Activated gamma-delta T cell treated with anti-CD3 and anti-CD28 coated beads, Interleukin-2, amount 50 U/mL, for 16 hours (primary cell): ENCODE measurements at places on chromosomes 1 and 21.

GRCh38 chr1:4986306-4986705 is 331.9 kb downstream of the AJAP1 start:
- DNase-seq, result no peak

- no peak for DNase-seq
Measured at GRCh38 chr1:233241759-233242158, 53.8 kb downstream of the PCNX2 start.

- DNase-seq, result no peak
Measured at GRCh38 chr1:97385536-97386277, 535.1 kb downstream of the DPYD start.

GRCh38 chr1:153262070-153262366 is 2.5 kb downstream of the LORICRIN start:
- no peak for DNase-seq

GRCh38 chr1:165006831-165007230 is 349.7 kb downstream of the LMX1A start:
- no peak for DNase-seq

GRCh38 chr1:107669996-107670395 is 295.0 kb downstream of the VAV3 start:
- no peak for DNase-seq

GRCh38 chr1:4397196-4397595 is 257.2 kb upstream of the AJAP1 start:
- no peak for DNase-seq

DNA sequence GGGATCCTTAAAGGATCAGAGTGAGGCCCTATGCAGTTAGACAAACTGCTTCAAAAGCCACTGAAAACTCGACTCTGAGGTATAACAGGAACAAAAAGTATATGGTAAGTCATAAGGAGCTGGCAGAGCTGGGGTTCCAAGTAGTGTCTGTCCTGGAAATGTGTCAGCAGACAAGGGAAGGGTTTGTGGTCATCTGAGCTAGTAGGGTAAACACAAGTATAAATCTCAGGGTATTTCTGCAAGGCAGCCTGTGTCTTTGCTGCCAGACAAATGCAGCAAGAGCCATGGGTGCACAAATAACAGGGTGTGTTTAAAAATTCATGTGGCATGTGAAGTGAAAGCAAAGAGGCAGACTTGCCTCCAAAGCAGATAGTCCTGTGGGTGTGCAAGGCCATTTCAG is 759.0 kb upstream of the ADAMTS5 start:
- DNase-seq, result no peak

DNA sequence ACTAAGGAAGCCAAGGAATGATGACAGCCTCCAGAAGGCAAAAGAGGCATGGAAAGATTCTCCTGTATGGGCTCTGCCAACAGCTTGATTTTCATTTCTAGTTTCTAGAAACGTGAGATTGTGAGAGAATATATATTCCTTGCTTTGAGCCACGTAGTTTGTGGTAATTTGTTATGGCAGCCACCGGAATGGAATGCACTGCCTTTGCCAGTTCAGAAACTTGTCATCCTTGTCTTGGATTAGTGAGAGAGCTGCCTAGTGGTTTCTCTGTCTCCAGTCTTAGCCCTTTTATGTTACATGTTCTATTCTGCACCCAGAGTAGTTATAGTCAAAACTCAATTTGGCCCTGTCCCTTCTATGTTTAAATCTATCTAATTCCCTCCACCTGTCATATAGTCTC is 216.0 kb upstream of the PTGFR start:
- no peak for DNase-seq

DNA sequence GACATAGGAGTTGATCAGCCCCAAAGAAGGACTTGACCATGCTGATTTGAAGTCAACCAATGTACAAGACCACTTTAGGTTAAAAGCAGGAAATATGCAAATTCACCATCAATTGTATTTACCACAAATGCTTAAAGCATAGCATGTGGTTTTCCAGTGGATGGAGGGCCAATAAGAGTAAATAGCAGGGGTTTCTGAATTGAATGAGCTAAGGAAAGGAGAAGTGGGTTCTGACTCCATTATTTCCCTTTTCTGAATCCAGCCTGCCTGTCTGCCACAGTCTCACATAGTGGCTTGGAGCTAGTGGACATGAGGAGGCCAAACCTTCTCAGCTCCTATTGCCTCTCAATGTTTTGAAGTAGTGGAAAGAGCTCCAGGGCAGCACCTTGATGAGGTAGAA is 7.2 kb upstream of the TNFSF18 start:
- DNase-seq, result no peak

GRCh38 chr1:66166753-66167152 is 367.2 kb upstream of the SGIP1 start:
- DNase-seq, result no peak

- no peak for DNase-seq
Measured at GRCh38 chr1:78375996-78376395, 114.8 kb upstream of the PTGFR start.

- peak; percentile 47 for DNase-seq
Measured at GRCh38 chr1:184843732-184844495, 89.3 kb upstream of the EDEM3 start.

DNA sequence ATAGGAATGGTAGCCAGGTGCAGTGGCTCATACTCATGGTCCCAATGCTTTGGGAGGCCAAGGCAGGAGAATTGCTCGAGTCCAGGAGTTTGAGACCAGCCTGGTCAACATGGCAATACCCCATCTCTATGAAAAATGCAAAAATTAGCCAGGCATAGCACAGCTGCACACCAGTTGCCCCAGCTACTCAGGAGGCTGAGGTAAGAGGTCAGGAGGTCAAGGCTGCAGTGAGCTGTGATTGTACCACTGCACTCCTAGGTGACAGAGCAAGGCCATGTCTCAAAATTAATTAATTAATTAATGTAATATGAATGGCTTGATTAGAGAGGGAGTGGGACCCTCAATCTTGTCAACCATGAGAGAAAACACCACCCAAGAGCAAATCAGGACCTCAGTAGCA is 198.7 kb upstream of the DUSP10 start:
- DNase-seq, result no peak

- DNase-seq, result no peak
Measured at GRCh38 chr1:928825-929661, 5.3 kb downstream of the SAMD11 start.

DNA sequence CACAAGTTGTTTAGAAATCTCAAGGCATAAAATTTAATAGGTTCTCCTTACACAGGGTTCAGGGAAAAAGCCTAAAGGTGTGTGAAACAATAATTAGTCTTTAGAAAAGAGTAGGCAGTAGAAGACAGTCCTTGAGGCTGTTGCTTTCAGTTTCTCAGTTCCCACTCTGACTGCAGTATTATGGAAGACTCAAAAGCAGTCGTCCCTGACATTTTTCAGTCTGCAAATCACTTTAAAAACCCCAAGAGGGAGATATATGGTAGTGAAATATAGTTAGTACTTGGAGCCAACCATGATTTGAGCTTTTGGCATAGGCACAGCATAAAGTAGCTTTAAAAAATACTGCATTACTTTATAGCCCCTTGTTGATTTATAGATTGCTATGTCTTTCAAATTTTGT is 299.7 kb downstream of the OLFM3 start:
- no peak for DNase-seq

- no peak for DNase-seq
Measured at GRCh38 chr21:33015096-33015495, 10.6 kb upstream of the OLIG2 start.

DNA sequence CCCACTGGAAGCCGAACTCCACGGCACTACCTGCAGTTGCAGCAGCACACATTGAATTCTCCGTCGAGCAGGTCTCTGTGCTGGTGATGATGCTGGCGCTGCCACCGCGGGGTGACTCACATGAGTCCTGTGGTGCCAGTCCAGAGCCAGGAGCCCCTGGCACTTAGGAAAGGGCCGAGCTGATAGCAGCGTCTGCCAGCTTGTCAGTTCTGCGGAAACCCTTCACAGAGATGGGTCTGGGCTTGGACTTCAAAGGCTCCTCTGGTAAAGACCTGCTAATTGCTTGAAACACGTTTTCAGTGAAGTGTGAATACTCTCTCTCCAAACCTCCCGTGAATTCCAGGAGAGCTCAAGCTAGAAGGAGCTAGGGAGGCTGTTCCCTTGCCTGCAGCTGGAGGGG is 92.2 kb downstream of the GRIK3 start:
- DNase-seq, result no peak

GRCh38 chr1:100440075-100440809 is 87.9 kb downstream of the CDC14A start:
- peak; percentile 66 for DNase-seq

DNA sequence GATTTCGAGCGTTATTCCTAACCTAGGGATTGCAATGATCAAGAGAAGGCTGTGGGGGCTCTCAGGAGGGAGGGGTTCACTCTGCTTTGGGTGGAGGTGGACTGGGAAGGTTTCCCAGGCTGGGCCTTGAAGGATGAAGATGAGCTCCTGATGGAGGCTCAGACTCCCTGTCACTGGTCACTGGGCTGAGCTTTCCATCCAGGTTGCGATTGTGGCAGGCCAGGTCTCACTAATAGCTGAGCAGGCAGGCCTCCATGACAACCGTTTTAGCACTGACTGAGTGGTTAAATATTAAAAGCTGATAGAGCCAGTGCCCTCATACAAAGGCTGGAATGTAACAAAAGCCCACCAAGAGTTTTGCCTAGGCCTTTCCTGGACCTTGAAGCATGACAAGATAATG is 36.2 kb upstream of the EFCAB14 start:
- no peak for DNase-seq

GRCh38 chr21:33388188-33388587 is 15.0 kb upstream of the IFNGR2 start:
- DNase-seq, result no peak

GRCh38 chr21:29207201-29207600 is 76.8 kb downstream of the MAP3K7CL start:
- DNase-seq, result no peak

DNA sequence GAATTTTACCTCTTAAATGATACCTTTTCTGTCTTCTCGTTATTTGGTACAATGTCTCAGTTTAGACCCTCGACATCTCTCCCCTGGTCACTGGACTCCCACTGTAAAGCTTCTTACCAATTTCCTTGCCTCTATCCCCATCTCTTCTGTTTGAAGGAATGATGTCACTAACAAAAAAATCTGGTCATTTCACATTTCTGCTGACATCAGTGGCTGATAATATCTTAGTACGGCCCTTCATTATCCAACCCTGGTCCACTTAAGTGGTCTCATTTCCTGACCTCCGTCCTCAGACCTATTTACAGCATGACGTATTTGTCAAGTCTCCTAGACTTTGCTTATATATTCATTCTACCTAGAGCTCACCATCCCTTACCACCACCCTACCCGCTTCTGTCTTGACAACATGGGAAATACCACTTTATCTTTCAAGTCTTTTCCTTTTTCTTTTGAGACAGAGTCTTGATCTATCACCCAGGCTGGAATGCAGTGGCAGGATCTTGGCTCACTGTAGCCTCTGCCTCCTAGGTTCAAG is 60.9 kb downstream of the C1orf21 start:
- DNase-seq, result no peak

- DNase-seq, result no peak
Measured at GRCh38 chr1:17434016-17434415, 5.5 kb downstream of the RCC2 start.

DNA sequence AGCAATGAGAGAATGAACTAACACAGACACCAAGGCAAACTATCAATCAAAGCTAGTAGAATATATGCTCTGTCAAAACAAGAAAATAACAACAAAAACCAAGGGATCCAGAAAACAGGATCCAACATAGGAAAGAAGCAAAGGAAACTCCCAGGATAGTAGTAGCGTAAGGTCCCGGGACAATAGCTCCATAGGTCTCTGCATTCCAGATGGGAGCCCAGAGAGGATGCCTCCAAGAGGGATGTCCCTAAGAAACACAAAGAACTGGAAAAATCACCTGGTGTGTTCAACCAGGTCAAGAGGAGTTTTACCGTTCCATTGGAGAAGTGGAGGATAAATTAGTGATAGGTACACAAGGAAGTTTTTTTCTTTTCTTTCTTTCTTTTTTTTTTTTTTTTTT is 5.7 kb upstream of the FAM43B start:
- DNase-seq, result no peak

DNA sequence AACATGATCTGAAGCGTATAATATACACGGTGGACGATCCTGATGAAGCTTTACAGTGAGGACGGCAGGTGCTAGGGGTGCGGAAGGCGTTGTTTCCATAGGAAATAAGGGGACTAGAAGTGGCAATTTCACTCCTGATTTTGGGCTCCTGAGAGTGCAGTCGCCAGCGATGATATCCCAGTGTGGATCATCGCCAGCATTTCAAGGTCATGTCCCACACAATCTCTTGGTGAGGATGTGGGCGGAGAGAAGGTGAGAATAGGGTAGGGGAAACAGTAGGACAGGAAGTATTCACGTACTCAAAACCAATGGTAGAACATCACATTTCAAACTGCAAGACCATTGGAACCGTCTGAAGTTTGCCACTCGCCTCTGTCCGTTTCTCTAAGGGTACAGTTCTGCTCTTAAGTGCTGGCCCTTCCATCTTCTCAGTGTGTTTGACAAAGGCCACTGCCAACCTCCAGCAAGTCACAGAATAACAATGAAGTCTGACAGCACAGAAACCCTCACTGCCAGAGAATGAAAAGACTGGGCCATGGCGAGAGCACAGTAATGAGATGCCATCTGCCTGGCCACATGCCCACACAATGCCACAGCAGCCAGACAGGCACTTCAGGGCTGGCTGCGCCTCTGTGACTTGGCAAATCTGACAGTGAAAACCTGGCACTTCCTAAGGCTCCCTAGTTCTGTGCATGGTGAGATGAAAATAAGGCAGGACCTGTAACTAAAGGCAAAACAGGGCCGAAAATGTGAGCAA is 27.9 kb downstream of the PCSK9 start:
- DNase-seq, result no peak

DNA sequence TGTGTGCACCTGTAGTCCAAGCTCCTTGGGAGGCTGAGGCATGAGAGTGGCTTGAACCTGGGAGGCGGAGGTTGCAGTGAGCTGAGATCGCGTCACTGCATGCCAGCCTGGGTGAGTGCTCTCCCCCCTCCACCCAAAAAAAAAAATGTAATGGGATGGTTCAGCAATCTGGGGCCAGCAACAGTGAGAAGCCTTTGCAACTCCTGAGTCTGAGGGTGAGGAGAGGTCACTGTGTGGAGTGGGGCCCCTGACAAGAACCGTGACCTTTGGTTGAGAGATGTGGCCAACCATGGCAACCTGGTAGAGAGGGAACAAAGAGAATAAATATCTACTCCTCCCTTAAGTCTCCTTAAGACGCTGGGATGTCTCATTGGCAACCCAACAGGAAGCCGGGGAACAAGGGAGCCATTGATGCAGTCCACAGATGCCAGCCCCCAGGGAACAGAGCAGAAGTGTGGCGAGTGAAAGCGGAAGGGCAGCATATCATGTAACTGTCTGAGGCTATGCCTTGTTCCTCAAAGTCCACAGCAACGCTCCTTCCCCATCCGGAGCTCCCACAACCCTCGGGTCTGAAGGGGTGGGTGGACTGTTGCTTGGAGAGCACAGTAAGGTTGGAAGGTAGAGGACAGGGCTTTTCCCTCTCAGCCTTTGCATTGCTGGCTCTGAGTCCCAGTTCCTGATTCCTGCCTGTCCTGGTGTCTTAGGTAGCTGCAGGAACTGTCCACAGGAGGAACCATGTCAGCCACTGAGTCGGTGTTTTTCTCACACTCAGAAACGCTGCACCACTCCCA is 8.3 kb downstream of the TRNP1 start:
- no peak for DNase-seq
